ENCODE measurements at places on chromosomes 5 and 9.

DNA sequence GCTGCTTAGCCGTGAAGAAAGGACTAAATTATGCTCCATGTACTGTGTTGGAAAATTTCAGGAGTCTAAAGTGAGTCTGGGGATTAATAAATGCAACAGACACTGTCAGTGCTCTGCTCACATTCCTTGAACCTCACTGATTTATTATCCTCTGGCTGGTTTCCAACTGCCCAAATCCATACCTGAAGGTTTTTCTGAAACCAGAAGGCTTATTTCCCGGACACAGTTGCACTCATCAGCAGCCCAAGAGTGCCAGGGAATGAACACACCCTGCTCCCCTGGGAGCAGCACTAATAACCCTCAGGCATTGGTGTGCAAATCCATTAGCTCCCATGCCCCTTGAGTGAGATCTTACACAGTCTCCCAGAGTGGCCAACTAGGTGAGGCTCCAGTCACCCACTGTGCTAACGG lies 38.7 kb downstream of the F2R start:
- DNase-seq: no peak

DNA sequence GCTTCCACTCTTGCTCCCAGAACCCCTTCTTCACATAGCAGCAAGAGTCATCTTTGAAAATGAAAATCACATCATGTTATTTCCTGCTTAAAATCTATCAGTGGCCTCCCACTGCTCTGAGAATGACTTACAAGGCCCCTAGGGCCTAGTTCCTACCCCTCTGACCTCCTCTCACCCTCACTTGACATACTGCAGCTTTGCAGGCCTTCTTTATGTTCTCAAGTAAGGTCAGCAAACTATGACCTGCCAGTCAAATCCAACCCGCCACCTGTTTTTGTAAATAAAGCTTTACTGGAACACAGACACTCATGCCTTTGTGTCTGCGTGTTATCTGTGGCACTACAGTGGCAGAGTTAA lies 185.7 kb downstream of the NR3C1 start:
- no peak for DNase-seq

- DNase-seq: no peak
These were observed 654.2 kb downstream of the TLE1 start for GRCh38 chr9:81035171-81035570.

- peak; percentile 21 for DNase-seq
These were observed 207.1 kb downstream of the SGCD start for GRCh38 chr5:156534085-156534484.

DNA sequence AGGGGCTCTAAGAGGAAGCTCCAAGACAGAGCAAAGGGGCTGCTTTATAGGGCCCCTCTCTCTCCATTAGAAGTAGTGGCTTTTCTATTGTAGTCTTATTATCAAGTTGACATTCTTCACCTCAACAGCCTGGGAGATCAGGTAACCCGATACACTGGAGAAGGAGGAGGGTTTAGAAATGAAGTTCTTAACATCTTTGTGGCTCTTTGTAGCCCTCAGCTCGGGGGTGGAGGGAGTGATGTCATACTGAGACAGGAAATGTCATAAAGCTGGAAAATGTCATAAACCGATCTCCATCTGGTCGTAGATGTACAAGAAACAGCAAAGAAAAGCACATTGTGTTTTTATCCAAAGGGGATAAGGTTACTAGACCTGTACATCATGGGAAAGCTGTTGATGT lies 17.9 kb downstream of the PDZD2 start:
- no peak for DNase-seq

- DNase-seq: no peak
These were observed 149.7 kb downstream of the SEMA6A start for GRCh38 chr5:116424951-116425350.

GRCh38 chr5:107085572-107085971 lies 585.2 kb downstream of the EFNA5 start:
- DNase-seq: no peak

DNA sequence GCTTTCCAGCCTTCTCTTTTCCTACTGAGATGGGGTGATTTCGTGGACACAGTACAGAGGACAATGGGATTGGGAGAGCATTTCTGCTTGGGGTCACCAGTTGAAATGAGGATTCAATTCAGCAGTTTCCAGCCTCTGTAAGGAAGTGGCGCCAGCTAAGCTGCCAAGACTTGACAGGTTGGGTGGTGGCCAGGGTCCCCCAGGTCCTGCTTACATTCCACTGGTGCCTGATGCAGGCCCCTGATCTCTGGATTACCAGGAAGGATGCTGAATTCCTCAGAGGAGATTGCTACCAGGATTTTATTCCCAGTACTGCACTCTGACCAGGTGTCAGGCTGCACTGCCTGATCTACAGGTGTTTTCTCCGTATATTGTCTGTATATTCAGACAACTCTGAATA lies 119.7 kb downstream of the PSD2 start:
- no peak for DNase-seq

DNA sequence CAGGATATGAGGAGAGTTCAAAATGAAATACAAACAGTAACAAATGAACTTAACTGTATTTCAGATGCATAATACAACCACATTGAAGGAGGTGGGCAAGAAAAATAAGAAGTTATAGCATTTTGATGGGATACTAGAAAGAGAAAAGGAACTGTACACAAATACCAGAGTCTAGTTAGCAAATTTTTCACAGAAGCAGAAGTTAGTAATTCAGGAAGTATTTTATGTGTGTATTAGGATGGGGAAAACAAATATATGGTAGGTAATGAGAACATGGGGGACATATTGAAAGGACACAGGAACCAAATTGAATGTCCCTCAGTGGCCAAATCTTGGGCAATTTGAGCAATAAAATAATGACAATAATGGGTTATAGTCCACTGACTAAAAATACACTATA lies 18.4 kb downstream of the GM2A start:
- DNase-seq: no peak

- DNase-seq: no peak
These were observed 71.3 kb downstream of the KDM4C start for GRCh38 chr9:6829027-6829426.

DNA sequence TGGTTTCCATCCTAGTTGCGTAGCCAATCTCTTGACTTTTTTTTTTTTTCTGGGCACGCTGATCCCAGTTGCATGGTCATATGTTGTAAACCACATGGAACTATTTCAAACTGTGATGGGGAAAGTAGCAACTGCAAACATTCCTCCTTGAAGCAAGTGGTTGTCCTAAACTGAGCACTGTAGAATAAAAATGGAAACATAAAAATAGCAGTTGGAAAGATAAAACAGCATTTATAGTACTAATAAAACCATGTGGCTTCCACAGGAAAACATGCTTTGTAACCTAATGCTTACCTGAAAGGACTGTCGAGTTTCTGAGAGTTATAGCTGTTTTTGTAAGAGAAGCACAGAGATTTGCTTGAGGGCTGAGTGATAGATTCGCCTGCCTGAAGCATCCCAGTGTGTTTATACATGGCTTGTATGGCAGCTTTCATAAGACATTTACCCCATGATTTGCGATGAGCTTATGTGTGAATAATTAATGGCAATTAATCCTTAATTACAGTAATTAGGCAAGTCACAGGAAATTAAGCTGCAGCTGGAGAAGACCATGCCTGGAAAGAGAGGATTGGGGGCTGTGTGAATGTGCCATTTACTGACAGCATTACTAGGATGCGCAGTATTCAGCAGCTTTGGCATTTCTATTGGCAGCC lies 136.5 kb downstream of the PBX3 start:
- DNase-seq: peak; percentile 7

DNA sequence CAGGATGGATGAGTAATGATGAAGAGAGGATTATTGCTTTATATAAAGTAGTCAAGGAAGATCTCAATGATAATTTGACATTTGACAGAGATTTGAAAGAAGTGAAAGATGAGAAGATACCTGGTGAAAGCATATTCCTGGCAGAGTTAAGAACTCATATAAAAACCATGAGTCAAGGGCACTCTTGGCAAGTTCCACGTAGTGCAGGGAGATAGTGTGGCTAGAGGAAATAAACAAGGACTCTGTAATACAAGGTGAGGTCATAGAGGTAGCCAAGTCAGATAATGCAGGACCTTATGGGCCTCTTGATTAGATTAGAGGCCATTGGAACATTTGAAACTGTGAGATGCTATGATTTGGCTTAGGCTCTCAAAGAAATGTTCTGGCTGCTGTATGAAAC lies 72.3 kb downstream of the HCN1 start:
- no peak for DNase-seq

DNA sequence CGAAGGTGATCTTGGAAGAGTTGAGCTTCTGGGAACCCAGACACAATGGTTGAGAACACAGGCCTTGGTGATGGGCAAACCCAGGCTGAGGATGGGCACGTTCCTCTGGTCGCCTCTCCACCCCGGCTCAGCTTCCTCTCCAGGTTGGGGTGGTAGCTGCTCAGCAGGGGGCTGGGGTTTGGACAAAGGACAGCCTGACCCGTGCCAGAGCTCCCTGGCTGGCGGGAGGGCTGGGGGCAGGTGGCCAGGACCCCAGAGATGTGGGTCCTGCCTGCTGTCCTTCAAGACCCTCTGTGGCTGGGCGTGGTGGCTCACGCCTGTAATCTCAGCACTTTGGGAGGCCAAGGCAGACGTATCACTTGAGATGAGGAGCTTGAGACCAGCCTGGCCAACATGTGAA lies 25.2 kb downstream of the NCS1 start:
- no peak for DNase-seq

GRCh38 chr5:74639807-74640449 lies 600 bp downstream of the ENC1 start:
- peak; percentile 66 for DNase-seq

- no peak for DNase-seq
These were observed 5.3 kb upstream of the OTP start for GRCh38 chr5:77643654-77644370.

- peak; percentile 45 for DNase-seq
These were observed 106.0 kb downstream of the FRMD3 start for GRCh38 chr9:83432104-83432627.

DNA sequence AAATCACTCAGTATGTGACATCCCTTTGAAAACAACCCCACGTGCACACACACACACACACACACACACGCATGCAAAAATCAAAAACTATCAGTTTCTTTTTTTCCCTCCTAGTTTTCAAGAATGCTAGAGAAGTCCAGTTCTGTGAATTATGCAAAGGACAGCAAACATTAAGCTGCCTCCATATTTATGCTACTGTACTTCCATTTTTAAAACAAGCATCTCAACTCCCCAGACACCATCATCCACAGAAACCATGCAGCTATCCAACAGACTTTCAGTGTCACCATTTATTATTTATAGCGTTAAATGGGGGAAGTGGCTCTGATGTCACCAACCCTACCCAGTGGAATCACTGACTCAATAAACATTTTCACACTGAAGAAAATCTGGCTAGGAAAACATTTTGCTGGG lies 1.6 kb downstream of the FBXW11 start:
- no peak for DNase-seq

DNA sequence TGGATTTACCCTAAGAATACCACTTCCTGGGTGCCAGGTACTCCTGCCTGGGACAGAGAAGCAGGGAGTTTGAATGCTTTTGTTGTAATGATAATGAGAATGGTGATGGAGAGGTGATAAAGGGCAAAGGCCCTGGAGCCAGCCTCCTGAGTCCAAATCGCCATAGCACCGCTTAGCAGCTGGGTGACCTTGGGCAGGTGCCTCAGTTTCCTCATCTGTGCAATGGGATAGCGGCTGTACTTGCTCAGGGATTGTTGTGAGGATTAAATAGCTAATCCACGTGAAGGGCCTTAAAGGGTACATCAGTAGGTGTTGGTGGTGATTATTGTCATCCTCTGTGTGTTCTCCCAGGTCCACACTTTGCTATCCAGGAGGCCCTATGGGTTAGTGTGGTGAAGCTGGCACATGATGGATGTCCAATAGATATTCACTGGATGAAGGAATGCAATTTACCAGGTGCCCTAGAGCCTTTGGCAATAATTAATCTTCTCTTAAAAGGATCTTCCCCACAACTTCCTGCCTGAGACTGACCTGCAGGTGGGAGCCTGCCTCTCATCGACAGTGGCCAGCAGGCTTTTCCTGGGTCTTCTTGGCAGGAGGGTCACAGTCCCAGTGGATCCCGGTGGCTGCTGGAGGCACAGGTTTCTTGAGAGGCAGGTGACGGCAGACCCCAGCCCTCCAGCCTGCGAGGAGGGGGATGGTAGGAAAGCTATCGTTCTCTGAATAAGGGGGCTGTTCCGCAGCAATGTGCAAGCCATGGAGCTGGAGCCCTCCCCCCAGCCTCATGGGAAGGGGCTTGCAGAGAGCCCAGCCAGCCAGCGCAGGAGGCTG lies 160.2 kb downstream of the MACROH2A1 start:
- no peak for DNase-seq

- DNase-seq: no peak
These were observed 31.9 kb downstream of the CNTFR start for GRCh38 chr9:34557426-34558321.

DNA sequence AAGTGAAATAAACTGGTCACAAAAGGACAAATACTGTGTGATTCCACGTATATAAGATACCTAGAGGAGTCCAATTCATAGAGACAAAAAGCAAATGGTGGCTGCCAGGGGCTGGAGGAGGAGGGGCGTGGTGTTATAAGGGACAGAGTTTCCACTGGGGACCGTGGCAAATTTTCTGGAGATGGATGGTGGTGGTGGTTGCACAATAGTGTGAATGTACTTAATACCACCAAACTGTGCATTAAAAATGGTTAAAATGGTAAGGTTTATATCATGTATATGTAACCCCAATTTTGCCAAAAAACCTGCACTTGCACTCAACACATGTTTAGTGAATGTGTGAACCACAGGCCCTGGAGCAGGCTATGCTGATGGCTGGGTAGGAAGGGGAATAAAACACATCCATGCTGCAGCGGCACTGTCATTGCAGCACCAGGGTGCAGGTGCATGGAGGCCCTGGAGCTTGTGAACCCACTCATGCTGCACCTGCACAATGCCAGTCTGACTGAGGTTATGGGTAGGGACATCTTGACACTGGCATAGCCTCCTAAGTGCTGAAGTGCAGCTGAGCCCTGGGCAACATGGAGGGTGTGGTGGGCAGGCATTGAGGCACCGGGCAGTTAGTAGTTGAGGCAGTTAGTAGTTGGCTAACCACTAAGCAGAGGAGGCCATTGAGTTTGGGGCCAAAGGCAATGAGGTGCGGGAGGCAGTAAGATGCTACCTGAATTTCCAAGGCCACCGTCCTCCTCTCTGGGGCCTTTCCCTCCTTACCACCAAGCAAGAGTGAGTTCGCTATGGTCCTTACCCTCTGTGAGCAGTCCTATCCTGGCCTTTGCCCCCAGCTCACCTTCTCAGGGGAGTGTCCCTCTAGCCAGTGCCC lies 3.5 kb upstream of the PHF2 start:
- DNase-seq: no peak

- no peak for DNase-seq
These were observed 11.4 kb downstream of the GCNT4 start for GRCh38 chr5:75040973-75041372.

DNA sequence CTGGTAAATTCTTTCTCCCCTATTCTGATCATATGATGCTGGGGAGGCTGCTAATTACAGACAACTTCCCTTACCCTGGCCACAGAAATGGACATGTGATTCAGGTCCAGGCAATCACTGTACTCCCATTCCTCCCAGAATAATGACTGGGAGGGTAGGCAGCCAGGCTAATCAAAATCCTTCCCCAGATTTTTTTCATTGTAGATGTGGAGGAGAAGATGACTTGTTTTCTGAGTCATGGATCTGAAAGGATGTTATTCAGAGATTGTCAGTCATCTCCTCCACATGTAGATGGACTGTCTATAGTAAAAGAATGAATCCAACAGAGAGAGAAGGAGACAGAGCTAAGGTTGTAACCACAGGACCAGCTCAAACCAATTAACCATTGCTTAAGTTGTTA lies 123.9 kb upstream of the PUM3 start:
- DNase-seq: peak; percentile 19
